ENCODE measurements at places on chromosomes 1 and 21. TPM values are rescaled to one million over a fixed set of nuclear protein-coding genes. Genes with fewer than 3 reads are reported as not detected.

- no peak overlapping the region for H3K4me3 ChIP-seq
- H3K27ac ChIP-seq: no peak overlapping the region
- H3K36me3 ChIP-seq: no peaks in the 10 kb centered on the region
- no peaks in the 10 kb centered on the region for H3K27me3 ChIP-seq
- no peak for DNase-seq
These were observed 587.9 kb downstream of the ADGRL2 start for GRCh38 chr1:82388679-82389078.

Gene RCAN1
- total RNA-seq: 2.9 TPM

Gene GBP2
- 338 TPM for total RNA-seq

DNA sequence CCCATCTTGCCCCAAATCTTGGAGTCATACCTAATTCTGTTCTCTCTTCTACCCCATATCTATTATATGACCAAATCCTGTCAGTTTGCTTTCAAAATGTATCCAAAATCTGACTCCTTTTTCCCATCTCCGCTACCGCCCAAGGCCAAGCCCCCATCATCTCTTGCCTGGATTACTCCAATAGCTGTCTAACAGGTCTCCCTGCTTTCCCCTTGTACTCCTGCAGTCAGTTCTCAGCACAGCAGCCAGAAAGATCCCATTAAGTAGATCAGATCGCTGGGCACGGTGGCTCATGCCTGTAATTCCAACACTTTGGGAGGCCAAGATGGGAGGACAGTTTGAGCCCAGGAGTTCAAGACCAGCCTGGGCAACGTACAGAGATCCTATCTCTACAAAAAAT, 19.8 kb downstream of the IQGAP3 start:
- no peak overlapping the region for H3K27ac ChIP-seq
- no peaks in the 10 kb centered on the region for H3K4me1 ChIP-seq
- no peaks in the 10 kb centered on the region for H3K36me3 ChIP-seq
- no peak overlapping the region for H3K4me3 ChIP-seq
- no peak for DNase-seq
- no peaks in the 10 kb centered on the region for H3K27me3 ChIP-seq

DNA sequence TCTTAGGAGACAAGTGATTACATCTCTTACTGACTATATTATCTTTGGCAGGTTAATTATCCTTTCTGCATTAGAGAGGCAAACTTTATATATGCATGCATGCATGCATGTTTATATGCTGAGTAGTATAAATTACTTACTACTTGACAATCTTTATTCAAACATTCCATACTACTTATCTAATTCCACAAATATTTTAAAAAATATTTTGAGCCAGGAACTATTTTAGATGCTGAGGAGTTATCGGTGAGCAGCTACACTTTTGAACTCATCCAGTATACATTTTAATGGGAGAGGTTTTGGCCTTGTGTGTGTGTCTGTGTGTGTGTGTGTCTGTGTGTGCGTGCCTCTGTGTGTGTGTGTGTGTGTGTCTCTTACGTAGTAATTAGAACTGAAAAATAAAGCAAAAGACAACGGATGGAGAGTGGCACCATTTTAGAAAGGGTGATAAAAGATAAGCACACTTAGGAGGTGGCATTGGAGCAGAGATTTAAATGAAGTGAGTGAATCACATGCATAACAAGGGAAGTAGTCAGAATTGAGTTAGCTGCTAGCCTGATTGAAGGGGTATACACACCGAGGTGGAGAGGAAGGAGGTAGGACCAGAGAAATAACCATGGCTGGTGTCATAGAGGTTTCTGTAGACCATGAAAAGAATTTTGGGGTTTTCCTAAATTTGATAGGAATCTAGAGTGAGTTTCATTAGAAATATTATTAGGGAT, 1488.4 kb downstream of the MRPL39 start:
- no peak for DNase-seq
- H3K36me3 ChIP-seq: no peaks in the 10 kb centered on the region
- H3K4me1 ChIP-seq: no peaks in the 10 kb centered on the region
- no peaks in the 10 kb centered on the region for H3K27me3 ChIP-seq
- no peak overlapping the region for H3K4me3 ChIP-seq
- no peak overlapping the region for H3K27ac ChIP-seq

Gene AK5
- 7.0 TPM for total RNA-seq

Gene FCRL2
- total RNA-seq: not detected

DNA sequence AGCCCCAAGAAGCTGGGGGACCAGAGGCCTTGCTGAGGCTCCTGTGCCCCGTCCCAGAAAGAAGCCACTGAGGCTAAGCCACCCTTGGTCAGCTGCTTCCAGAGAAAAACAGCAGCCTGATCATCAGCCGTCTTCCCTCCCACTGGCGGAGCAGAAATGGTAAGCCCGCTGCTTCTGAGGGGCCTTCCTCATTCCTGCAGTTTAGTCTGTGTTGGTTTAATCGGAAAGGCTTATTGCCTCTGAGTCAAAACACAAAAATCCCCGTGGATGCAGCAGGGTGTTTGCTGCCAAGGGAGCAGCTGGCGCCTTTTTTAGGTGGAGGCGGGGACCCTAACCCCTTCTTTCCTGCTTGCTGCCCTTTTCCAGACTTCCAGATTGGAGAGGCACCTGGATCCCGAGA, 33.9 kb downstream of the SPSB1 start:
- no peaks in the 10 kb centered on the region for H3K27me3 ChIP-seq
- no peaks in the 10 kb centered on the region for H3K4me1 ChIP-seq
- no peak for DNase-seq

DNA sequence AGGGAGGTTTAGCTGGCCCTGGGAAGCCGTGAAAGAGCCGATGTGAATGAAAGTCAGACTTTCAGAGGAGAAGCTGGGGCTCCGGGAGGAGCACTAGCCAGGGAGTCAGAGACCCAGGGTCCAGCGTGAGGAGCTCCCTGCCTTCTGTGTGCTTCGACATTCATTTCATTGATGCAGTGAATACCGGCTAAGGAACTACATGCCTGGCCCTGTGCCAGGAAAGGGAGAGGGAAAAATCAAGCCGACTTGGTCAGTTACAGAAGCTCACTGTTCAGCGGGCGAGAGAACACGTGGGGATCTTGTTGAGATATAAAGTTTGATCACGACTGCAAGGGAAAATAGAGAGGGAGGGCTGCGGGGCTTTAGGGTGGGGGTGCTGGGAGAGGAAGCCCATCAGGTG, 76.7 kb upstream of the RUNX3 start:
- no peaks in the 10 kb centered on the region for H3K36me3 ChIP-seq
- no peak overlapping the region for H3K4me3 ChIP-seq
- H3K27me3 ChIP-seq: no peaks in the 10 kb centered on the region
- H3K27ac ChIP-seq: no peak overlapping the region
- H3K4me1 ChIP-seq: peaks cover 53% of the 10 kb centered on the region

Gene GSTM2
- total RNA-seq: 14.2 TPM

GRCh38 chr1:14897080-14897449, 256.5 kb upstream of the TMEM51 start:
- no peak overlapping the region for H3K27ac ChIP-seq
- H3K36me3 ChIP-seq: no peaks in the 10 kb centered on the region
- DNase-seq: no peak
- H3K4me3 ChIP-seq: no peak overlapping the region
- no peaks in the 10 kb centered on the region for H3K4me1 ChIP-seq

GRCh38 chr1:115829023-115829674, 11.8 kb downstream of the NHLH2 start:
- H3K36me3 ChIP-seq: no peaks in the 10 kb centered on the region
- no peak overlapping the region for H3K27ac ChIP-seq
- no peak for DNase-seq
- H3K4me3 ChIP-seq: peak overlapping the region; percentile 62
- peaks cover 3% of the 10 kb centered on the region for H3K4me1 ChIP-seq

GRCh38 chr1:11308699-11309224, 35.8 kb downstream of the UBIAD1 start:
- H3K27ac ChIP-seq: no peak overlapping the region
- H3K4me1 ChIP-seq: peaks cover 3% of the 10 kb centered on the region
- no peaks in the 10 kb centered on the region for H3K36me3 ChIP-seq
- DNase-seq: no peak
- no peaks in the 10 kb centered on the region for H3K27me3 ChIP-seq

GRCh38 chr21:38729754-38730379, 75.9 kb upstream of the ETS2 start:
- peaks cover 8% of the 10 kb centered on the region for H3K4me1 ChIP-seq
- DNase-seq: no peak
- H3K27me3 ChIP-seq: peaks cover 5% of the 10 kb centered on the region
- H3K27ac ChIP-seq: no peak overlapping the region
- H3K36me3 ChIP-seq: no peaks in the 10 kb centered on the region

Gene BRINP2
- not detected for total RNA-seq

GRCh38 chr1:15820478-15820877, 13.0 kb upstream of the UQCRHL start:
- H3K27me3 ChIP-seq: no peaks in the 10 kb centered on the region
- no peak overlapping the region for H3K4me3 ChIP-seq
- no peak for DNase-seq
- H3K27ac ChIP-seq: no peak overlapping the region

DNA sequence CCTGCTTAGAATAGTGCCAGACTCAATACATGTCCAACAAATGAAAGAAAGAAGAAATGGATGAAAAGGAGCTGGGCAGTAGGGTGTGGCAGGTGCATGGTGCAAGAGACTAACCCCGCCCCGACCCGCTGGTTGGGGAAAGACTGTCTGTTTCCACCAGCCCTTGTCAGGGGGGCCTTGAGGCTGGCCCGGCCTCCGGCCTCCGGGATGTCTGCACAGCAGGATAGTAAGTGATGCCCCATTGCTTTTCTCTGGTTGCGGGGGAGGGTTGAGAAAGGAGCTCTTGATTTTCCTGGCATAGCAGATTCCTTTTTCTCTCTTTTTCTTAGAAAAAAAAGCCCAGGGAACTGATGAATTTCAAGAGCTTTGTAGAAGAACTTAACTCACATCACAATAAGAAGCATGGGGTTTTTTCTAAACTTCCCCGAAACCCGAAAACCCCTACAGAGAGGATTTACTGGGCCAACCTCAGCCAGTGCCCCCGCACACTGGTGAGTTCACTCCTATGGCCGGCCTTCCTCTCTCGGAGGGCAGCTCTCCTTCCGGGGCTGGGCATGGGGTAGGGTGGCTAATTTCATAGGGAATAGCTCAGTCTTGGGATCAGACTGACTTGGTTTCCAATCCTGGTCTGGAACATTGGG, 12.5 kb upstream of the TTC22 start:
- H3K27me3 ChIP-seq: no peaks in the 10 kb centered on the region
- no peak for DNase-seq
- H3K27ac ChIP-seq: no peak overlapping the region
- H3K36me3 ChIP-seq: no peaks in the 10 kb centered on the region
- H3K4me3 ChIP-seq: no peak overlapping the region

- no peaks in the 10 kb centered on the region for H3K36me3 ChIP-seq
- H3K4me3 ChIP-seq: no peak overlapping the region
- H3K4me1 ChIP-seq: peaks cover 13% of the 10 kb centered on the region
- no peak overlapping the region for H3K27ac ChIP-seq
- peak; percentile 31 for DNase-seq
These were observed 805 bp downstream of the ATG4C start for GRCh38 chr1:62784509-62785365.

GRCh38 chr1:160874935-160875334, 10.0 kb downstream of the ITLN1 start:
- H3K4me3 ChIP-seq: no peak overlapping the region
- no peak overlapping the region for H3K27ac ChIP-seq
- H3K27me3 ChIP-seq: no peaks in the 10 kb centered on the region

GRCh38 chr1:246934765-246935164, 3.0 kb upstream of the AHCTF1 start:
- H3K36me3 ChIP-seq: peaks cover 13% of the 10 kb centered on the region
- DNase-seq: no peak
- no peak overlapping the region for H3K4me3 ChIP-seq

- no peaks in the 10 kb centered on the region for H3K27me3 ChIP-seq
- no peak overlapping the region for H3K4me3 ChIP-seq
- no peaks in the 10 kb centered on the region for H3K36me3 ChIP-seq
These were observed 274.4 kb upstream of the CXADR start for GRCh38 chr21:17238468-17238867.

- no peaks in the 10 kb centered on the region for H3K36me3 ChIP-seq
- no peak overlapping the region for H3K4me3 ChIP-seq
- no peak for DNase-seq
- H3K4me1 ChIP-seq: peaks cover 9% of the 10 kb centered on the region
- H3K27me3 ChIP-seq: no peaks in the 10 kb centered on the region
These were observed 56.3 kb upstream of the CNN3 start for GRCh38 chr1:94983171-94983739.

DNA sequence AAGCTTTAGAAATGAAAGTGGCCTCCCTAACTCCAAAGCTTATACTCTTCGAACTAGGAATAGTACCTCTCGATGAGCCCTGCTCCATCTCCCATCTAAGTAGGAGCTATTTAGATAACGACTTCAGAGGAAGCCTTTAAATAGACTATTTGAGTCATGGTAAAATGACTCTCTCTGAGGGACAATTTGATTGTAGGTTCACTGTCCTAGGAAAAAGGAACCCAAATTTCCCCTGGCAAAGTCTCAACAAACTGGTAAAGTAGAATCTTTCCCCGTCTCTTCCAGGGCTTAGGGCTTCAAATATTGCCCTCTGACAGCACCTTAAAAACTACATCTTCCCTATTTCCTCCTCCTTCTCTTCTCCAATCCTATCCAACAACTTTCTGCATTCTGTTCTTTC, 2.0 kb upstream of the FCER1A start:
- H3K27me3 ChIP-seq: peaks cover 14% of the 10 kb centered on the region
- no peaks in the 10 kb centered on the region for H3K4me1 ChIP-seq
- H3K4me3 ChIP-seq: no peak overlapping the region

DNA sequence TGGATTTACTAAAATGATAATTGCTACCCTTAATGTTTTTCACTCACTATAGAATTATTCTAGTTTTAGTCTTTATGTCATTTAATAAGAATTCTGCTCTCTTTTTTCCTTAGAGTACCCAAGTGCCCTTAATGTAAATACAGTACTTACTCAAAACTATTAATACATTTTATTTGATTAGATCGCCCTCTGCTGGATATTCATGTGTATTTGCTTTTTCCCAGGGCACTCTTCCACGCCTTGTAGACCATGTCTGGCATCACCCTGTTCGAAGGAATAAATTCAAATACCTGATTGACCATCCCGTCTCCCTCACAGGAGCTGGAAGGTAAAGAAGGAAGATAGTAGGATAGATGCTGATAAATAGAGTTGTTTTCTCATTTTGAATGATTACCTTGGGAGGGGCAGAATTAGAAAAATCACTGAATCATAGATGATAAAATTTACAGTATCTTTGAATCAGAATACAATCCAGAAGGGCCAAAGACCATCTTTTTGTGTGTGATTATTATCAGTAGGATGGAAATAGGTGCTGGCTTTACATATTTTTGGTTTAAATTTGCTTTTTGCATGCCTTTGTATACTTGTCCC, 4.1 kb downstream of the AXDND1 start:
- DNase-seq: peak; percentile 45
- no peak overlapping the region for H3K4me3 ChIP-seq
- no peak overlapping the region for H3K27ac ChIP-seq
- peaks cover 21% of the 10 kb centered on the region for H3K4me1 ChIP-seq

GRCh38 chr21:25735646-25736597, 1.1 kb downstream of the GABPA start:
- peak overlapping the region; percentile 94 for H3K4me3 ChIP-seq
- peak; percentile 86 for DNase-seq
- peaks cover 48% of the 10 kb centered on the region for H3K4me1 ChIP-seq
- H3K27ac ChIP-seq: peak overlapping the region; percentile 99
- peaks cover 12% of the 10 kb centered on the region for H3K36me3 ChIP-seq
